ENCODE measurements at places on chromosomes 2 and 18.

DNA sequence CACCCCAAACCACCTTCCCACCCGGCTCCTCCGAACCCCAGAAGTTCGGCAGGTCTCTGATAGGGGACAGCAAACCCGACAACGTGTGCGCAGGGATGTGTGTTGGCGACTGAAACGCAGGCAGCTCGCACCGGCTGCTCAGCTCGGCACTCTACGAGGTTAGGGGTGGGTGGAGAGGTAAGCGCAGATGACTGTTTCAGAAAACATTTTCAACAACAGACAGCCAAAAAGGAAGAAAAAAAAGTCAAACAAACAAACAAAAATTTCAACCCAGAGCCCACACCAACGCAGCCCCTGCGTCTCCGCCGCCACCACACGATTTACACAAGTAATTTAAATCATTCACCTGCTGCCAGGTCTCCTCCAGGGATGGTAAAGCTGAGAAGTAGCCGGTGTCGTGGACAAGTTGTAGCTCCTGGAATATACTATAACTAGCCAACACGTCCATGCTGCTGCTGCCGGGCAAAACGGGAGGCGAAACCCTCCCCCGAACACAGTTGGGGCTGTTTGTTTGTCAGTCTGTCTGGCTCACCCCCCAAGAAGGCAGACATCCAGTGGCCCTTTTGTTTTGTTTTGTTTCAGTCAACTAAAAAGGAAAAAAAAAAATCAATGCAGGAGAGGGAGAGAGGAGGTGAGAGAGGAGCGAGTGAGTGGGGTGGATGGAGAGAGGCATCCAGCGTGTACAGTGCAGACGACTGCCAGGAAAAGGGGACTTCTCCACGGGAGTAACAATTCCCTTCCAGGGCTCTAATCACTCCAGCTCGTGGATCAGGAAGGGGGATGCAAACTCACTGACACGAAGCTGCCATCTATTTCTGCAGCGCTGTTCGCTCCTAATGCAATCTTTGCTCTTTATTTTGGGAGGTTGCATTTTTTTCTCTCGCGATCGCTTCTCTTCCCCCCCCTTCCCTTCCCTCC is at the start of gene KLF7:
TSS of gene KLF7 (minus strand) at position 828 of the 918 bp plus-strand sequence. CDS start at position 448, 380 bp downstream.
- DNase-seq: peak; percentile 90

DNA sequence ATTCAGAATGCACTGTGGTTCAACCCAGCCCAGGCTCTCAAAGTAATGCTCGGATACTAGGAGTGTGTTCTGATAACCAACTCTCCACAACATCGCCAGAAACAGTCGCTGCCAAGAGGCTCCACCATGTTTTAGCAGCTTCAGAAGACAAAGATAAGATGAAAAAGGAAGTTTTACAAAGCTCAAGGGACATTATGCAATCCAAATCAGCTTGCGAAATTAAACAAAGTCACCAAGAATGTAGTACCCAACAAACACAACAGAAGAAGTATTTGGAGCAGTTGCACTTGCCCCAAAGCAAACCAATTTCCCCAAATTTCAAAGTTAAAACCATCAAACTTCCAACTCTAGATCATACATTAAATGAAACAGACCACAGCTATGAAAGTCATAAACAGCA is 360.9 kb downstream of the XIRP2 start:
- no peak for DNase-seq

DNA sequence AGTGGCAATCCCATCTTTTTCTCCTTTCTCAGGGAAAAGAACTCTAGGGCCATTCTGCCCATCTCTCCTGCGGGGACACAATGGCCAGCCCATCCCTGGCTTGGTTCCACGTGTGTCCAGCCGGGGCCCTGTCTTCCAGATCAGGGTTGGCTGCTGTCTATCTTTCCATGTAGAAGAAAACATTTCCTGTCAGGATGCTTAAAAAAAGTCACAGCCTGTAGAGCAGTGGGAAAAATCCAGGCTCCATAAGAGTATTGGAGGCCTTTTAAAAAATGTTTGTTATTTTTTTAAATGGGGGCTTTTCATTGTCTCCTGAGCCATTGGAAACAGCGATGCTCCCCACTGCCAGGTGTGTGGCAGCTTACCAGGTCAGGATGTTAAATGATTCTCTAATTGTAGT is 105.6 kb downstream of the TGFA start:
- no peak for DNase-seq

DNA sequence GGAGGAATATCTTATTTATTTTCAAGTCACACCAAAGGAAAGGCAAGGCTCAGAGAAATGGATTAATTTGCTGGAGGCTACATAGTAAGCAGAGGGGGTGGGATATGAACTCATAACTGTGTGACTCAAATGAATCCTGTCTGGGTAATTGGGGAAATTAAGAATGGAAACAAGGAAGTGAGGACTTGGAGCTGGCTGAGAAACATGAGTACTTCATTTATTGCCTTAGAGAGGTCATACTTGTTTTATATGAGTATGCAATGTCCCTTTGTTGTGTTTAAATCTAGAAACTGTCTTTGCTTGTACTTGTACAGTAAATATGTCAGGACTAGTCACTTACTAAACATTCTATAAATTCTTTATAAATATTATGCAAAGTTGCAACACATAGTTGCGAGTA is 2166.7 kb upstream of the PIK3C3 start:
- DNase-seq: no peak

DNA sequence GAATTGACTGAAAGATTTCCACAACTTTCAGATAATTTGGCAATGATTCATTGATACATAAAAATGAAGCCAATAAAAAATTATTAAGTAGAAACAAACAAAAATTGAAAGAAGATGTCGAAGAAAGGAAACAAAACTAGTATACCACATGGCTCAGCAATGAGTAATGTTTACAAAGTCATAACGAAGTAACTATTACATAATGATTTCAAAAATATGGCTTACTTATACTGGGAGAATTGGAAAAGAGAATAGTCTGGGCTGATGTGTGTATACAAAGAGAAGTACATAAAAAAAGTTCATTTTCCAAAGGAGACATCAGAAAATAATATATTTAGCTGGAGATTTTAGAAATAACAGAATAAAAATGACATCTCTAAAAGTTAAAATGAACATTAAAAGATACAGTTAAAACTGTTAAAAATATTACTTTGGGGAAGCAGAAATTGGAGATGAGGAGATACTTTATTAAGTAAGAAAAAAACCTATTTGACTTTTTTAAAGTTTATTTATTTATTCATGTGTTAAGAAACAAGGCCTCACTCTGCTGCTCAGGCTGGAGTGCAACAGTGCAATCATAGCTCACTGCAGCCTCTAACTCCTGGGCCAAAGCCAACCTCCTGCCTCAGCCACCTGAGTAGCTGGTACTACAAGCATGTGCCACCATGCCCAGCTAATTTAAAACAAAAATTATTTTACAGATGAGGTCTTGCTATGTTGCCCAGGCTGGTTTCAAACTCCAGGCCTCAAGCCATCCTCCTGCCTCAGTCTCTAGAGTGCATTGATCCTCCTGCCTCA is 409.7 kb upstream of the PIK3C3 start:
- no peak for DNase-seq

DNA sequence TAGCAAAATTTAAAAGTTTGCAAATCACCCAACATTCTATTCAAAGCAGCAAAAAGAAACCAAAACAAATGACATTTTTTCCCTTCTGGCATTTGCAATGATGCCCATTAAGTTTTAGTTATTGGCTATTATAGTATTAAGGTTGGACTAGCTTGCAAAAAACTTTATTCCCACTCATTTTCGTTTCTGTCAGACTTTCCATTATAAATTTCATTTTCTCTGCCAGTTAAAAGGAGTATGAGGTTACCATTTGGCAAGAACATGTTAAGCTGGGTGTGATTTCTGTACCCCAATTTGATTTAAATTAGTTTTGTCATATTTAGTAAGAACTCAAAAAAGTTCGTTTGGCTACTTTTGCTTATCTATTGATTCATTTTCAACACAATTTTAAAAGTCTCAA is 187.9 kb downstream of the TCF4 start:
- no peak for DNase-seq

- no peak for DNase-seq
Measured at GRCh38 chr18:55100817-55101457, 141.7 kb upstream of the CCDC68 start.

- peak; percentile 31 for DNase-seq
Measured at GRCh38 chr2:222912117-222912516, 51.3 kb downstream of the ACSL3 start.

DNA sequence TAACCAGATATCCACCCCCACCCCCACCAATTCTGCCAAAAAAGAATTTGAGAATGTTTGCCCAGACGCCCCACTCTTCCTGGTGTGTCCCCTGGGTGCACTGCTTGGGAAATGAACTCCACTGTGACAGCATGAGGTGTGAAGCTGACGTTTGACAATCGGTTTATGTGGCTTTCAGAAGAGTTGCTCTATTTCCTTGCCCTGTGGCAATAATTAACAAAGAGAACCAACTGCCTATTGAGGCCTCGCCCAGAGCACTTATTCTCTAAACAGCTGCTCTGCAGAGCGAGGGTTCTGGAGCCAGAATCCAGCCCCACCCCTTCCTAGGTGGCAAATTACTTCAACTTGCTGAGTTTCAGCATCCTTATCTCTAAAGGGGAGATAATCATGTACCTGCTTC is 115.8 kb upstream of the SIX3 start:
- no peak for DNase-seq

DNA sequence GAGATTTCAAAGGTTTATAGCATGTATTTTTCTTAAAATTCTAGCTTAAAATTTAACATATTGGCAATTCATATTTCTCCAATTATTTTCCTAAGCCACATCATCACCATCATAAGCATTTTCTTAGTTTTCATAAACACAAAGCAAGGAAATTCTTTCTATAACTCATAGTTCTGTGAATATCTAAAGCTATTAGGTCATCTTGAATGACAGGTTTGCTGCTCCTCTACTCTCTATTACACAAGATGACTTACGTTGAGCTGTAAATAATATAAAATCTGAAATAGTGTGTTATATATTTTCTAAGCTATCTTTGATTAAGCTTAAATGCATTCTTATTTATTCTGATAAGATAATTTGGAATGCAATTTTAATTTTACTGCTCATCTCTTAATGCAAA is 984.6 kb upstream of the CNTNAP5 start:
- DNase-seq: no peak

GRCh38 chr18:24053211-24053610 is 38.7 kb downstream of the TTC39C start:
- DNase-seq: no peak

- DNase-seq: no peak
Measured at GRCh38 chr2:1698188-1698945, 45.9 kb downstream of the PXDN start.

GRCh38 chr2:69012310-69013141 is 453 bp upstream of the ANTXR1 start:
- DNase-seq: peak; percentile 14

GRCh38 chr2:231176066-231176465 is 22.4 kb upstream of the ARMC9 start:
- no peak for DNase-seq

DNA sequence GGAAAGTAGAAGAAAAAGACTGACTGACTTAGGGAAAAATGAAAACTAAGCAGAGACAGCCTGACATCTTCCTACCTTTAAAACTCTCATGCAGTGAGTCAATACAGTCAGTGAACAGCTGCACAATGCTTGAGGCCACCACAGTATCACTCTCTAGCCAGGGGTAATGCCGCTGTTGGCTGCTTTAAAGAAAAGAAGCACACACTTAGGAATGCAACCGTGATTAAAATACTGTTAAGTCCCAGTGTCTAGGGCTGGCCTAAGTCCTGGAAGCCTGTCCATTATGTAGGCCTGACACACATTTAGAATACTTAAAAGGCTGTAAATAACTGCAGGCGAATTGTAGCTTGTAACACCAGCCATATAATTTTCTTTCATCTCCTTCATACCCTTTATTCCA is 50.7 kb downstream of the SIGLEC15 start:
- peak; percentile 1 for DNase-seq

DNA sequence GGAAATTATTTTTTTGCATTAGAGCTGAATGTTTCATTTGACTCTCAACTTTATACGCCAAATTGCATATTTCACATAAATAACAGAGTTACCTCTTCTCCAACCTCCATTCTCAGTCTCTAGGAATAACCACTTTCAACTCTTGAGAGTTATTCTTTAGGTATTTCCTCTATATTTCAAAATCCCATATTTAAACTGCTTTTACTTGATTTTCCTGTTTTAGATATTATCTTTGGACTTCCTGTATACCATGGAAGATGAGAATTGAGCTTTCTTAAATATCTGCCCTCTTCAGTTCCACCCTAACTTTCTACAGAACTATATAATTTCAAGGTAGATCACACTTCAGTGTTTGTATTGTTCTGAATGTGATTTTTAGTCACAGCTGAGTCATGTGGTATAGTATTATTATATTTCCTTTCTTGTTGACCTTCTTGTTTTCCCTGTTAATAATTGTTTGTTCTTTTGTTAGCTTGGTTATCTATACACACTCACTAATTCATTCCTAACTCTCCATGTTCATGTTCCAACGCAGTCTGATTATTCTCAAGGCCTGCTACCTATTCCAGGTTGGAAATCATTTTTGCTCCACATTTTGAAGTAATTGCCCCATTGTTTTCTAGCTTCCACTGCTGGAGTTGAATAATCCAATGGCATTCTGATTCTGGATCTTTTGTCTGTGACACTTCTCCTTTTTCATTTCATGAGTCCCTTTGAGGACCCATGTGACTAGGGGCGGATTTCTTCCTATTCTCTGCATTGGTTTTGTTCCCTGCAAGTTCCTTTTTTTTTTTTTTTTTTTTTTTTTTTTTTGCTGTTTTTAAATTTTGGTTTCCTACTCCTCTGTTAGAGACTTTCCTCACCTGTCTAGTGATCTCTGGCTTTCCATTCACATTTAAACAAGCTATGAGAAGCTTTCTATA is 156.8 kb upstream of the RBMS1 start:
- DNase-seq: no peak

DNA sequence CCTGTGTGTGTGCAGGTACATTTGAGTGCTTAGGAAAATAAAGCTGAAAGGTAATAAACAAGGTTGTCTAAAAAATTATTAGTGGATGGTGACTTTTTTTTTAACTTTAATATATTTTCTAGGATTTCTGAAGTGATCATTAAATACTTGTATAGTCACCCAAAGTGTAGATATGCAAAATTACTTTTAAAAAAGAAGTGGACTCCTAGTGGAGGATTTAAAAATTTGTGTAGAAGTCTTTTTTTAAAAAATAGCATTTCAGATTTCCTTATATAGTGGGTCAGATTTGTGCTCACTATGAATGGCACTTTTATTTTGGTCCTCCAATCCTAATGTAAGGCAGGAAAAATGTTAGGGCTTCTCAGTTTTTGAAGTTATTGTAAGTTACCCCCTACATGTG is 3.9 kb downstream of the GORASP2 start:
- no peak for DNase-seq

DNA sequence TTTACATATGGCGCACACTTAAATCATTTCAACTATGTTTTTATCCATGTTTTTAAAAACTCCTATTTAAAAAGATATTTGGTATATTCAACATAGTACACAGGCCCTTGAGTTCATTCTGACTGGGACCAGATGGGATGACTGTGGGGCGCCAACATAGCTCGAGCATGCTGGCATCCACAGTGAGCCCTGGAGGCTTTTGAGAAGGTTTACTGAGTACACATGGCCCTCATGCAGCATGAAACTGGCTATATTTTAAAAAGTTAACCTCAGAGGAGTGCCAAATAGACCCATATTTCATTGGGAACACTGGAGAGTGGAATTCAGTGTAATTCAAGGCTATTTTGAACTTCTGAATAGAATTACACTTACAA is 83.6 kb downstream of the CCDC85A start:
- DNase-seq: no peak

All from amygdala (tissue), 56 donors.